Esophagus mucosa (tissue), 1 donor: ENCODE measurements at places on chromosomes 5 and 9.

GRCh38 chr9:26310294-26310693 is 582.3 kb downstream of the CAAP1 start:
- ATAC-seq: no peak

DNA sequence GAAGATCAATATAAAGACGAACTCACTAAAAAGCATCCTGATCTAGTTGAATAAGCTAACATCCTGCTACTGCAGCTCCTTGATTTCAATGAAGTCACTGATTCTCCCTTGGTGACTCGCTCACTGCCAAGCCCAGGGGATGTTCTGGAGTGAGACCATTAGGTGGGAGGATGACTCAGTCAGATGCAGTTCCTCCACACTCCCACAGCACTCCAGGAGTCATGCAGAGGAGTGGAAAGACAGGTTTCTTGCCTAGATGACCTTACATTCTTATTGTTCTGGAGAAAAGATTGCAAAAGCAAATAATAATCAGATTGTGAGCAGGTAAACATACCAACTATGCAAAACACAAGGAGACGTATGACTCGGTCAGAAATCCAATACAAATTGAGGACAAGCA is 15.3 kb downstream of the GCNT4 start:
- peak; percentile 97 for ATAC-seq

- peak; percentile 58 for ATAC-seq
Observed at GRCh38 chr9:115015018-115015635, 84.7 kb upstream of the TNFSF8 start.

DNA sequence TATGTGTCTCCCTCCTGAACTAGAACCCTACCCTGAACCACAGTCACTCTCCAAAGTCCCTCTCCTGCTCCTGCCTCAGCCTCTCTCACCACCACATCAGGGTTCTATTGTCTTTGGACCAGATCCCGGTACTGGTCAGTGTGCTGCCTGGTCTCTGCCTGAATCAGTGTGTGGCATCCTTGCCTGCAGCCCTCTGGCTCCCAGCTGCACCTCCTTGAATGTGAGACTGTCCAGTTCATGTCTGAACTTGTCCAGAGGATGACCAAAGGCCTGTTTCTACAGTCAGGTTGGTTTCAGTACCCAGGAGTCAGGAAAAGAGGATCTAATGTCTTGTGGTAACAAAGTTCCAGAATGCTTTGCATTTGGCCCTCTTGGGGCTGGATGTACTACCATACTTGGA is 76.8 kb upstream of the RANBP3L start:
- ATAC-seq: no peak

DNA sequence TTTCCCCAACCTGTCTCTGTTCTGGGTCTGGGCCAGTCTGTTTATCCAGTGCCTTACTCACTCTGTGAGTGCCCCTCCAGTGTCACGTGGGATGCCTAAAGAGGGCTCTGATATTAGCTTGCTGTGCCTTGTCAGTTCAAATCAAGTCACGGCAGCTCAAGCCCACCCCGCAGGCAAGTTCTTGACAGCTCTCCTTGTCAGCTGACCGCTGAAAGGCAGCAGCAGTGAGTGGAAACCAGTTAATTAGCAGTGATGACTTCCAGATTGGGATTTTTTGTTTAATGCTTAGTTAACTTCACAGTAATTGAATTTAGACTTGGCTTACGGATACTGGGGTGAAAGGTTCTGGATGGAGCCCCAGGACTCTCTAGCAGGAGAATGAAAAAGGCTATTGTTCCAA is 210.1 kb downstream of the PSAT1 start:
- no peak for ATAC-seq

GRCh38 chr5:131245948-131246347 is 17.9 kb upstream of the CDC42SE2 start:
- ATAC-seq: no peak

GRCh38 chr5:98470747-98471146 is 302.7 kb upstream of the RGMB start:
- ATAC-seq: no peak

- no peak for ATAC-seq
Observed at GRCh38 chr9:105132606-105133005, 111.8 kb upstream of the SLC44A1 start.

DNA sequence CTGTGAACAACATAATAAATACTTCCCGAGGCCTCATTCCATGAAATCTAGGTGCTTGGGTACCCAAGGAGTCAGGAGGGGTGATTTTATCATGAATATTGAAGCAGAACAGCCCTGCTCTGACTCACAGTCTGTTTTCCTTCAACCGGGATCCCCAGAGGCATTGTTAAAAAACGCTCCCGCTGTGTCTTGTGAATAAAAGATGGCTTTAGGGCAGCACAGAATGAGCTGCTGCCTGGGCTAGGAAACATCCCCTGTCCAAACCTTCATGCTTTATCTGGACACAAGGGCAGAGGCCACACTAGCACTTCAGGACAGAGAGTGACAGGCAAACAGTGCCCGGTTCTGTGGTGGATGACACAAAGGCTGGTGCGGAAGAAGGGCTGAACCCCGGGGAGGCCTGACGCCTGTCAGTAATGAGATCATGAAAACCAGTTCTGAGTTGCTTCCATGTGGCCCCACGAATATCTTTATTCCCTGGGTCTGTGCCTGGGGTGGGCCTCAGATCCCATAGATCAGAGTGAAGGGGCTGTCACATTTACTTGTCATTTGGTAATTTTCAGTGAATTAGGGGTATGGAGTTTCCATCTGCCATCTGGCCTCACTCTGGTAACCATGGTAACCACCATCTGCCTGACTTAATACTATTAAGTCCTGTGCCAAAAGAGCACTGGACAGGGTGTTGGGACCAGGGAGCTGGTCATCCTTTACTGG is 2.6 kb downstream of the IGFBPL1 start:
- no peak for ATAC-seq

GRCh38 chr5:31303688-31304087 is 110.2 kb downstream of the CDH6 start:
- ATAC-seq: no peak

DNA sequence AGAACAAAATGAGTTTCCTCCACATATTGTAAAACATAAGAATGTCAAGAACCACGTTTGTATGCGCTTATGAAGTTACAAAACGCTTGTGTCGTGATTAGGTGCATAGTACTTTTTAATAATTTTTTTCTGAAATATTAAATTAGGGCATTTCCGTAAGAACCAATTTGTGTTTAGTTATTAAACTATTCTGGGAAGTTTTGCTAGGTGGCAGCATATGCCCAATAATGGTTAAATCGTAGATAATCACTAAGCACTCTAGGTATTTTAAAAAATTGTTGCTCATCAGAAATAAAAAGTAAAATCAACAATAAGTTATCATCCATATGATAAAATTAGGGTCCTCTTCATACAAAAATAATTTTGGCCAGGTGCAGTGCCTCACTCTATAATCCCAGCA is 5.4 kb downstream of the SRFBP1 start:
- no peak for ATAC-seq
